Stimulated activated CD8-positive, alpha-beta memory T cell treated with anti-CD3 and anti-CD28 coated beads, Interleukin-7, amount 100 ng/mL, for 1 hour (primary cell): ENCODE measurements at places on chromosomes 2 and 18.

- no peak for DNase-seq
These were observed 259.4 kb downstream of the ANAPC1 start for GRCh38 chr2:111624411-111625156.

DNA sequence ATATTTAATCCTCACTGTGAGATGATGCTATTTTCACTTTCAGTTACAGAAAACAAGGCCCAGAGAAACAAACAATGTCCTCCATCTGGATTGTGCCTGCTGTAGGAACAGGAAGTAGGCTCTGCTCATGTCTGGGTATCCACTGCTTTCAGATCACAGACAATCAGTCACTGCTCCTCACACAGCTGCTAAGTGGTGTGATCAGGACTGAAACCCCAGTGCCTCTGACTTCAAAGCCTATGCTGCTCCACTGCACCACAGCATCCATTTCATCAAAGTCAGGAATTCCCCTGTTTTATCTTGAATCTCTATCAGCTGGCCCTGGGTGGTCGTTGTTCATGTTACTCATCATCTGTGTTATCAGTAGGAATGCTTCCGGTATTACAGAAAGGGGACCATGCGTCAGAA lies 303.8 kb upstream of the TRIB2 start:
- no peak for DNase-seq

GRCh38 chr18:74500372-74500771 lies 4.2 kb downstream of the CNDP2 start:
- no peak for DNase-seq

GRCh38 chr2:216714376-216714775 lies 19.0 kb upstream of the IGFBP5 start:
- no peak for DNase-seq
